Cardiac muscle cell (in vitro differentiated cells and primary cell): ENCODE measurements at places on chromosomes 7 and 10. TPM values are rescaled to one million over a fixed set of nuclear protein-coding genes. Genes with fewer than 3 reads are reported as not detected.

- peaks cover 3% of the 10 kb centered on the region for H3K4me1 ChIP-seq
- no peak for DNase-seq
- no peak overlapping the region for H3K27ac ChIP-seq
- no peak overlapping the region for H3K4me3 ChIP-seq
- no peaks in the 10 kb centered on the region for H3K27me3 ChIP-seq
- no peaks in the 10 kb centered on the region for H3K36me3 ChIP-seq
Observed at GRCh38 chr10:70779511-70780369, 5.4 kb downstream of the TBATA start.

- DNase-seq: no peak
- H3K27ac ChIP-seq: no peak overlapping the region
- H3K4me1 ChIP-seq: no peaks in the 10 kb centered on the region
- H3K27me3 ChIP-seq: no peaks in the 10 kb centered on the region
Observed at GRCh38 chr7:121498816-121499215, 102.7 kb upstream of the FAM3C start.

The SPDYE11 gene
- not detected in 2 replicates for total RNA-seq

The ENTPD7 gene
- total RNA-seq: 6.7 and 9.4 TPM in 2 replicates

The SPDYE5 gene
- not detected in 2 replicates for total RNA-seq

DNA sequence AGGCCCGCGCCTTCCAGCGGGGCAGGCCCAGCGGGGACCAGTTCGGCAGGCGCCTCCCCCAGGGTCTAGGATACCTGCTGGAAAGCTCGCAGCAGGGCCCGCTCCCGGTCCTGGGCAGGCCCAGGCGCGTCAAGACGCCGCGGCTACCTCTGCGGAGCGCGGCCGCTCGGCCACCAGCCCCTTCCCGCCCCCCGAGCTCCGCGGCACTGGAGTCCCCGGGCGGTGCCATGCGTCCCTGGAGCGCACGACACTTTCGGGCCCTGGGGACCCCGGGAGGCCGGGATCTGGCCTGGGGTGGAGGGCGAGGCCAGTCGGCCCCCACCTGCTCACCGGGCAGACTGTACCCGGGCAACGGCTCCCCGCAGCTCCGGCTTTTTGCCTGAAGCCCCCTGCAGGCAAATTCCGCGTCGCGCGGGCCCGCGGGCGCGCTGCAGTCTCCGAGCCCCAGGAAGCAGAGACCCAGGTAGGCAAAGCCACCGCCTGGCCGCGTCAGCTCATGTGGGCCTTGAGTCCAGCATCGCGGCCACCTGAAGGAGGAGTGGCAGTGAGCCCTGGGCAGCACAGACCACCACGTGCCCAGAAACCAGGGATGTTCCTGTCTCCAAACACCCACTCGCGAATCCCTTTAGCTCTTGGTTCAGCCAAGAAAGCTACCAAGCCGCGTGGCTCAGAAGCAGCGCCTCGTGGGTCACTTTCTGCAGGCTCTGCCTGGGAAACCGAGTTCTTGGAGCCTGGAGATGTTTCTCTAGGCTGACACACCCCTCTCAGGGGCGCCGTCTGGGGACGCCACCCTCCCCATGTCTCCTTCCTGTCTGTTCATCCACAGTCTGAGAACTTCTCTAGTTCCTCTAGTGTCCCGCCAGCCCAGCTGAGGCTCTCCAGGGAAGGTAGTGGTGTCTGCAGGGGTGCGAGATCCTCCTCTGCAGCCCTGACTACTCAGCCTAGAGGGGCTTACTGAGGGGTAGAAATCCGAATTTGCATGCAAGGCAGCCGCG is 46.1 kb upstream of the APBB1IP start:
- H3K36me3 ChIP-seq: no peaks in the 10 kb centered on the region
- no peak for DNase-seq
- peaks cover 93% of the 10 kb centered on the region for H3K27me3 ChIP-seq
- H3K4me1 ChIP-seq: no peaks in the 10 kb centered on the region
- H3K4me3 ChIP-seq: no peak overlapping the region

DNA sequence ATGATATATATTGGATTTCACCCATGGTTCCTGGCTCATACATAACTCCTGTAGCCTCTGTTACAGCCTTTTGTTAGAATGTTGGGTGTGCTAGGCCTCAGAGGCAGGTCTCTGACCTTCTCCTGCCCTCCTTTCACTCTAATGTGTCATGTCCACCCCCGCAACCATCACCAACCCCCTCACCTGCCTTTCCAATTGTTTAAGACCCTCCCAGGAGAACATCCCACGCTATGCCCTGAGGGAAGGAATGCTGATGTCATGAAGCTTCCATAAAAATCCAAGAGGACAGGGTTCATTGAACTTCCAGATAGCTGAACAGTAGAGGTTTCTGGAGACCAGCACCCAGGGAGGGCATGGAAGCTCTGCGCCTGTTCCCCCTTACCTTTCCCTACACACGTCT is 30.8 kb upstream of the C10orf67 start:
- DNase-seq: no peak
- no peak overlapping the region for H3K27ac ChIP-seq
- H3K36me3 ChIP-seq: no peaks in the 10 kb centered on the region
- no peak overlapping the region for H3K4me3 ChIP-seq

The FAM13C gene
- total RNA-seq: 11.2 and 13.4 TPM in 2 replicates

DNA sequence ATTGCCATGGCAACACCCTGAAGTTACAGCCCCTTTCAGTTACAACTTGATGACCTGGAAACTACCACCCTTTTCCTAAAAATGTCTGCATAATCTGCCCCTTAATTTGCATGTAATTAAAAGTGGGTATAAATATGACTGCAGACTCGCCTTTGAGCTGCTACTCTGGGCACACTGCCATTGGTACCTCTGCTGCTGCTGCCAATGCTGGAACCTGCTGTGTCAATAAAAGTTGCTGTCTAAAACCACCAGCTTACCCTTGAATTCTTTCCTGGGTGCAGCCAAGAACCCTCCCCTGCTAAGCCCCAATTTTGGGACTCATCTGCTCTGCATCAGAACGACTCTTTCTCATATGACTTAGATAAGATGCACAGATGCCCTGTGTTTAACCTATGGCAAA is 10.2 kb upstream of the FRA10AC1 start:
- H3K27me3 ChIP-seq: no peaks in the 10 kb centered on the region
- H3K36me3 ChIP-seq: no peaks in the 10 kb centered on the region
- H3K27ac ChIP-seq: no peak overlapping the region
- H3K4me3 ChIP-seq: no peak overlapping the region
- H3K4me1 ChIP-seq: peaks cover 6% of the 10 kb centered on the region

DNA sequence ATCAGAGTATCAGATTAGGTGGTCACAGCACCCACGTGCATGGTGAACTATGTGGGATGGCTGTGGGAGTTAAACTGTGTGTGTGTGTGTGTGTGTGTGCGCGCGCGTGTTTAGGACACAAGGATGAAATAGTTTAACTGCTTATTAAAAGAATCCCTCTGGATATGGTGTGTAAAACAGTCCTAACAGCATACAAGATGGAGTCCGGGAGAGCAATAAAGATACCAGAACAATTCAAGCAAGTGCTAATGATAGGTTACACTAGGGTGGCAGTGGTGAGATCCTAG is 202.2 kb downstream of the IPMK start:
- H3K27ac ChIP-seq: no peak overlapping the region
- H3K27me3 ChIP-seq: no peaks in the 10 kb centered on the region
- H3K4me1 ChIP-seq: no peaks in the 10 kb centered on the region
- no peak overlapping the region for H3K4me3 ChIP-seq
- DNase-seq: no peak
- H3K36me3 ChIP-seq: no peaks in the 10 kb centered on the region
